ENCODE measurements at places on chromosomes 1 and 21. TPM values are rescaled to one million over a fixed set of nuclear protein-coding genes. Genes with fewer than 3 reads are reported as not detected.

GRCh38 chr1:147083919-147084272 is 88.4 kb downstream of the PRKAB2 start:
- no peak for DNase-seq

GRCh38 chr1:192839162-192840066 is 30.6 kb downstream of the RGS2 start:
- no peak for DNase-seq

DNA sequence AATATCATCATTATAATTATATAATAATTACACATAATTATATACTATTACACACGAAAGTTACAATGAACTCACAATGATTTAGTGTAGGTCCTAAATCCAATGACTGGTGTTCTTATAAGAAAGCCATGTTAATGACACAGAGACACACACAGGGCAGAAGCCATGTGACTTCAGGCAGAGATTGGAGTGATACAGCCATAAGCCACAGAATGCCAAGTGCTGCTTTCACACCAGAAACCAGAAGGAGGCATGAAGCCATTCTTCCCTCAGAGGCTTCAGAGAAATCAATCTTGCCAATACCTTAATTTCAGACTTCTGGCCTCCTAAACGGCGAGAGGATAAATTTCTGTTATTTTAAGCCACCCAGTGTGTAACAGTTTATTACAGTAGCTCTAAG is 147.4 kb upstream of the KRTAP19-8 start:
- DNase-seq: no peak

- no peak for DNase-seq
Measured at GRCh38 chr1:56627019-56627635, 18.0 kb upstream of the PRKAA2 start.

DNA sequence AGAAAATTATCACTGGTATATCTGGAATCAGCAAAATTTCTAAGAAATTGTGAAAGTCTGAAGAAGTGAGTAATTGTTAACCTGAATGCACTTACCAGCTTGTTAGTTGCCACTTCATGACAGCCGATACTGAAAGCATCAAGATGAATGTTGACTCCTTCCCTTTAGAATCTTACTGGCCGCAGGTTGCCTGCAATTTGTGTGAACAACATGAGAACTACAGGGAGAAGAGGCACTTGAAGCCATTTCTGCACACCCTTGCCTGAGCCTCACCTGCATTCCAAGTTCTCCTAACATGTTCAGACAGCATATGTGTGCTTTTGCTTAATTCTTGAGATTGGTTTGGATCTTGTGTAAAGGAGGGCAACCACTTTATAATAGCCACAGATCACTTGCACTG is 59.2 kb upstream of the SSX2IP start:
- DNase-seq: no peak

GRCh38 chr1:112870887-112871646 is 84.9 kb downstream of the SLC16A1 start:
- DNase-seq: no peak

DNA sequence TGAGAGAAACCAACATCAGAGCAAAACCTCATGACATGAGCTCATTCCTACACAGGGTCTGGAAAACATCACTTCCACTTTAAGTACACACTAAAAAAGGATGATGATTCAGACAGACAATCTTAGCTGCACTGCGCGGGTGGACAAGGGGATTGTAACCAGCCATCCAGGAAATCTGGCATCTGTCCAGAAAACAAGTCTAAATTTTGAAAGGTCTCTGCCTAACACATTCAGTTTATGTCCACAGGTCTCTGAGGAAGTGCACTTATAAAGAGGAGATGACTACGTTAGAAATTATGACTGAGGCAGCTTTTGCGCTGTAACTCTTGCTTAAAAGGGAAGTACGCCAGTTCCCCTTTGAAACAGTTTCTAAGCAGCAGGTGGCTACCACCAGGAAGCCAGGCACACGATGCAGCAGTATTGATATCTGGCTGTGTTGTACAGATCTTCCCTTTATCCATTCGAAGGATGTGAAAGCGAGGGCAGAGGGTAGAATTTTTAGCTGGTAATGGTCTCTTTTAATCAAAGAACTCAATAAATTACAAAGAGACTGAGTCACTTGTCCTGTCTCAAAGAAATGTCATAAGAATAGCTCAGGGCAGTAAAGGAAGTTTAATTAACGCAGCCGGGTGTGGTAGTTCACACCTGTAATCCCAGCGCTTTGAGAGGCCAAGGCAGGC is 128.0 kb downstream of the SETD4 start:
- peak; percentile 83 for DNase-seq

GRCh38 chr1:36565576-36566501 is 83.1 kb upstream of the CSF3R start:
- no peak for DNase-seq

DNA sequence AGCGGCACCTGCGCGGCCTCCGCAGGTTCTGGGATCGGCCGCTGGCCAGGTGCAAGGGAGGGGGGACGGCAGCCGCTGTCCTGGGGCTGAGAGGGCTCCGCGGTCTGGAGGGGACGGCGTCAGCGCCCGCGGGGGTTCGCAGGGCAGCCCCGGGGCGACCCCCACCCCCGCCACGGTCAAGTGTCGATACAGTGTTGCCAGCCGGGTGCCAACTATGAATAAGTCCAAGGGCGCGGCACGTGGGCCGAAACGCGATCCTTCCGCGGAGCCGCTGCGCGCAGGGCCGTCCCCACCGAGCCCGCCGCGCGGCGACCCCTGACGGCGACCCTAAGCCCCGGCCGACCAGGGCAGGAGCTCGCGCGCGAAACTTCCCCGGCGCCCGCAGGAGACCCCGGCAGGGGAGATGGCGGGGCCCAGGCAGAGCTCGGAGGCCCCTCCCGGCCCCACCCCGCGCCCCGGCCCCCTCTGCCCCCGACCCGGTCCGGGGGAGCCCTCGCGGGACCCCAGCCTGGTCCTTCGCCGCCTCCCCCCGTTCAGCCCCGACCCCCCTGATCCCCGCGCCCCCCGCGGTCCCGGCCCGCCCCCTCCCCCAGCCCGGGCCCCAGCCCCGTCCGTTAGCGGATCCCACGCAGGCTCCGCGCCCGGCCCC is 586 bp upstream of the AGPAT3 start:
- DNase-seq: no peak

- DNase-seq: no peak
Measured at GRCh38 chr1:85467929-85468540, 3.1 kb upstream of the DDAH1 start.

JAM2 gene
- 8.5 TPM for total RNA-seq

NPR1 gene
- 4.2 TPM for total RNA-seq

SLC1A7 gene
- total RNA-seq: not detected

STIL gene
- total RNA-seq: 3.8 TPM

ADGRL4 gene
- 170 TPM for total RNA-seq

TCHHL1 gene
- not detected for total RNA-seq

All from glomerular endothelial cell (primary cell).